ENCODE measurements at places on chromosomes 6 and 20. TPM values are rescaled to one million over a fixed set of nuclear protein-coding genes. Genes with fewer than 3 reads are reported as not detected.

The CARMIL1 gene
- polyA plus RNA-seq, result 11.0 TPM

The LBP gene
- polyA plus RNA-seq, result not detected

The HTR1E gene
- polyA plus RNA-seq, result not detected

The ITPR3 gene
- 70.2 TPM for polyA plus RNA-seq

The TUBB2B gene
- polyA plus RNA-seq, result 14.7 TPM

The KIAA0408 gene
- polyA plus RNA-seq, result 0.58 TPM

The NRN1 gene
- 0.51 TPM for polyA plus RNA-seq

The SOX4 gene
- polyA plus RNA-seq, result 3.9 TPM

The MAP1LC3A gene
- 23.8 TPM for polyA plus RNA-seq

The NKX2-2 gene
- not detected for polyA plus RNA-seq

The KIF6 gene
- polyA plus RNA-seq, result not detected

GRCh38 chr6:88114838-88115237 is 51.3 kb downstream of the CNR1 start:
- peak; percentile 38 for DNase-seq

GRCh38 chr6:2615251-2615650 is 135.5 kb downstream of the MYLK4 start:
- DNase-seq, result no peak

DNA sequence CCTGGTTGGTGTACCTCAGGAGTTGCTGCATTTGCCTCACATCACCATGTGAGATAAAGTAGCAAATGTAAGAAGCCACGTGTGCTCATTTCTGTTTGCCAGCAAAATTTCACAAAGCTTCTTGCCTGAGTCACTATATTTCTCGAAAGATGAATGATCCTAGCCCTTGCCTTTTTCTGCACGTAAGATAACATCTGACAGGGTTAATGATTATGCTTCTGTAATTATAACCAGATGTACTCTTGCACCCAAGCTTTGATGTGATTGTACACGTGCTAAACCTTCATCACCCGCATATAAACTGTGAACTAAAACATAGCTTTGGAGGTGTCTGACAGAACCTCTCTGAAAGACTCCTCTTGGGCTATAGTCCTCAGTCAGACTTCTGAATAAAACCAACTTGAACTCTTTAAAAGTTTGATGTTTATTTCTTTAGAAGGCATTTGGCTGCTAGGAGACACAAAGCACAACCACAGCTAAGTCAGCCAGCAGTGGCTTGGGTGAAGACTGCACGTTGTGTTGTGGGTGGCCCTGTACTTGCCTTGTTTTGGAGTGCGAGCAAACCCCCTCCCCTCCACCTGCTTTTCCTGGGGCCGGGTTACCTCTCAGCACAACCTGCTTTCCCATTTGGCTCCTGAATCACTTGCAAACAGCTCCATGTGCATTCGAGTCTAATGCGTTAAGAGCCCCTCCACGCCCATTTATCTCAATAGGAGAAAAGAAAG is 19.3 kb downstream of the PROKR2 start:
- DNase-seq, result no peak

- DNase-seq, result no peak
Observed at GRCh38 chr6:4383910-4384638, 248.7 kb upstream of the ECI2 start.

- no peak for DNase-seq
Observed at GRCh38 chr6:2556761-2557160, 194.0 kb downstream of the MYLK4 start.

DNA sequence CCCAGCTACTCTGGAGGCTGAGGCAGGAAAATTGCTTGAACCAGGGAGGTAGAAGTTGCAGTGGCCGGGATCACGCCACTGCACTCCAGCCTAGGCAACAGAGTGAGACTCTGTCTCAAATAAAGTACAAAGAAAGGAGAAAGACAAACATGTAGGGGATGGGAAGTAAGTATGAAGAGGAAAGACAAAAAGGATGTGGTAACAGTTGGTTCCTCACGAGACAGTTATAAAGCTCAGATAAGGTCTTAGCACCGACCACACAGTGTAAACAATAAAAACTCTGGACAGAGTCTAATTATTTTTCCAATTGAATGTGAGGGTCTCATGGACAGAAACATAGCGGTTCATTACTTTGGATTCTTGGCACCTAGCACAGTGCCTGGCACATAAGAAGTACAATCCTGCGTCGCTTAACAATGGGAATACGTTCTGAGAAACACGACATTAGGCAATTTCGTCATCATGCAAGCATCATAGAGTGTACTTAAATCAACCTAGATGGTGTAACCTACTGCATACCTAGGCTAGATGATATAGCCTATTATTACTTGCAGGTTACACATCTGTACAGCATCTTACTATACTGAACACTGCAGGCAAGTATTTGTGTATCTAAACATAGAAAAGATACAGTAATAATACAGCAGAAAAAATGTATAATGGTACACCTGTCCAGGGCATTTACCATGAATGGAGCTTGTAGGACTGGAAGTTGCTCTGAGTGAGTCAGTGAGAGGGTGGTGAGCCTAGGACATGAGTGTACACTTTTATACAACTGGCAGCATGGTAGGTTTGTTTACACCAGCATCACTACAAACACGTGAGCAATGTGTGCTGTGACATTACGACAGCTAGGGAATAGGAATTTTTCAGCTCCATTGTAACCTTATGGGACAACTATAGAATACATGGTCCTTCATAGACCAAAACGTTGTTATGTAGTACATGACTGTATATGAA is 38.2 kb downstream of the MBOAT1 start:
- peak; percentile 15 for DNase-seq

GRCh38 chr6:152977556-152977955 is 5.3 kb downstream of the FBXO5 start:
- DNase-seq, result no peak

DNA sequence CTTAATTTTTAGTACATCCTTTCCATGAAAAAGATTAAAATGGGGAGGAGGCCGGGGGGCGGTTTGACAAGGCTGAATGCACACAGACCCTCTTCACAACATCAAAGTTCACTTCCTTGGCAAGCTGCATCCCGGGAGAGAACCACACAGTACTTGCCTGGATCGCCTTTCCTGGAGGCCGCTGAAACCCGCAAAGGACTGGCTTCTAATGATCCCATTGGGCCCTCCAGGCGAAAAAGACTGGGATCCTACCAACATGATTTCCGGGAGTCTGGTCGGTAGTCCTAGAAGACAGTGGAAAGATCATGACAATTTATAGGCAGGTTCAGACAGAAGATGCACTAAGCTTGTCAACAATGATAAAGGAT is 60.2 kb downstream of the RIPOR2 start:
- DNase-seq, result no peak

- no peak for DNase-seq
Observed at GRCh38 chr6:9467741-9468140, 947.1 kb downstream of the TFAP2A start.

DNA sequence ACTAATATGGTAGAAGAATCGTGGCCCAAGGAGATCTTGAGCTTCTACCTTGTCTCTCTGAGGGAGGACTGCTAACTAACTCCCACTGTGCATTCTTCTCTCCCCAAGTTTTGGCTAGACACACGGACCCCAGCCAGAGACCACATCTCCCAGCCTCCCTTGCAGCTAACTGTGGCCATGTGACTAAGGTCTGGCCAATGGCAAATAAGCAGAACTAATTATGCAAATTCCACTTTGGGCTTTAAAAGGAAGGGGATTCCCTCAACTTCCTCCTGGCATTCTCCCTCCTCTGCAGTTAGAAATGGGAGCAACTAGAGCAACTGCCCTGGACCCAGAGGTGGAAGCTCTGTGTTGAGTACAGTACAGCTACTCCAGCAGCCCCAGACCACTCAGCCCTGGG is 15.4 kb downstream of the BPIFA2 start:
- no peak for DNase-seq

DNA sequence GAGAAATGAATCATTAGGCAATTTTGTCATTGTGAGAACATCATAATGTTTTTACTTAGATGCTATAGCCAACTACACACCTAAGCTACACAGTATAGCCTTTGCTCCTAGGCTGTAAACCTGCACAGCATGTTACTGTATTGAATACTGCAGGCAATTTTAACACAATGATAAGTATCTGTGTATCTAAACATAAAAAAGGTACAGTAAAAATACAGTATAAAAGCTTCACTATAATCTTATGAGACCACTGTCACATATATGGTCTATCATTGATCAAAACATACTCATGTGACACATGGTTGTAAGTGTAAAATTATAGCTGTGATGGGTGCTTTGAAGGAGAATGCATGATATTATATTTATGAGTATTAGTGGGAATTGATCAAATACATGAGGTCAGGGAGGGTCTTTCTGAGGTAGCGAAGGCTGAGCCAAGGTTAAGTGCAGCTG is 29.2 kb upstream of the CCN2 start:
- DNase-seq, result no peak

DNA sequence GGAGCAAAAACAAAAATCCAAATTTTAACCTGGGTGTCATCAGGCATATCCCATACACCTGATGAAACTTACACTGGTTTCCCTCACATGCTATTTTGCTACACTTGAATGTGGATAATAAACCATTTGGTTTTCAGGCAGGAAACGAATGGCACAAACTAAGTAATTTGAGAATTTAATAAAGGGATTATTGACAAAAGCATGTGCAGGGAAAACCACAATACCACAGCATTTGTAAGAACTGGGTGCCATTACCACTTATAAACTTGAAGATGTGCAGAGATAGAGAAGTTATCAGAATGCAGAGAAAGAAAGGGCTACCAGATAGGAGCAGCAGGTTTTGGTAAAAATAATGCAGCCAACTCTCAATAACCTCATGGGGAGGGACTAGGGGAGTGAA is 151.2 kb downstream of the RFX6 start:
- no peak for DNase-seq

DNA sequence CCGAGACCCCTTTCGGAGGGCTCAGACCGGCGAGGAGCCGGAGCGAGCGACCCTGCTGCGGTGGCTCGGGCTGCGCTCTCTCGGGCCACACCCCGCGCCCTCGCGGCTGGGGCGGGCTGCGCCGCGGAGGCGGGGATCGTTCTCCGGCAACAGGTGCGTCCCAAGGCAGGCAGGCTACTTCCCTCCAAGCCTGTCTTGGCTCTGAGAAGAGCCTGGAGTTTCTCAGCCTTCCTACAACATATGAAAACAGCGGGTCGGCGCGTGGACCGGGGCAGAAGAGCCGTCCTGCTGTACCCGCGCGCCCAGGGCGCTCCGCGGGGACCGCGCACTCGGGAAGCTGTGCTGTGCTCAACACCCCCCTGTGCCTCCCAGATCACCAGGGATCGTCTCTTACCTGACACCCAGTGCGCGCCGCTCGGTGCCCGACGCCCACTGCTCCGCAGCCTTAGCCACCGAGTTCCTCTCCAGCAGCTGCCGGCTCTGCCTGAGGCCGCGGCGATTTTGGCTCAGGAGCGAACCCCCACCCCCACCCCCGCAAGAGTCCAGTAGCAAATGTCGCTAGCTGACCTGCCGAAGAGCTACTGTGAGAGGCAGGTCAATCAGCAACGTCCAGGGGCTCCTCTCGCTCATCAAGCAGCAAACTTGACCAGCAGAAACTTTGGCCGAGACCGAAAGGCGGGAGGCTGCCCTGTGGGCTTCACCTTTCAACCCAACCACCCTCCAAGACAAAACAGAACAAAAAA is 3.7 kb upstream of the OLIG3 start:
- peak; percentile 61 for DNase-seq

- DNase-seq, result no peak
Observed at GRCh38 chr6:134920422-134920821, 29.5 kb downstream of the ALDH8A1 start.

- no peak for DNase-seq
Observed at GRCh38 chr20:23063168-23063567, 13.7 kb upstream of the THBD start.

- peak; percentile 53 for DNase-seq
Observed at GRCh38 chr20:53738945-53739798, 145.5 kb upstream of the ZNF217 start.

GRCh38 chr20:37416848-37417616 is 71.1 kb downstream of the SRC start:
- DNase-seq, result no peak

- DNase-seq, result peak; percentile 5
Observed at GRCh38 chr6:154604119-154604518, 93.6 kb upstream of the CNKSR3 start.

DNA sequence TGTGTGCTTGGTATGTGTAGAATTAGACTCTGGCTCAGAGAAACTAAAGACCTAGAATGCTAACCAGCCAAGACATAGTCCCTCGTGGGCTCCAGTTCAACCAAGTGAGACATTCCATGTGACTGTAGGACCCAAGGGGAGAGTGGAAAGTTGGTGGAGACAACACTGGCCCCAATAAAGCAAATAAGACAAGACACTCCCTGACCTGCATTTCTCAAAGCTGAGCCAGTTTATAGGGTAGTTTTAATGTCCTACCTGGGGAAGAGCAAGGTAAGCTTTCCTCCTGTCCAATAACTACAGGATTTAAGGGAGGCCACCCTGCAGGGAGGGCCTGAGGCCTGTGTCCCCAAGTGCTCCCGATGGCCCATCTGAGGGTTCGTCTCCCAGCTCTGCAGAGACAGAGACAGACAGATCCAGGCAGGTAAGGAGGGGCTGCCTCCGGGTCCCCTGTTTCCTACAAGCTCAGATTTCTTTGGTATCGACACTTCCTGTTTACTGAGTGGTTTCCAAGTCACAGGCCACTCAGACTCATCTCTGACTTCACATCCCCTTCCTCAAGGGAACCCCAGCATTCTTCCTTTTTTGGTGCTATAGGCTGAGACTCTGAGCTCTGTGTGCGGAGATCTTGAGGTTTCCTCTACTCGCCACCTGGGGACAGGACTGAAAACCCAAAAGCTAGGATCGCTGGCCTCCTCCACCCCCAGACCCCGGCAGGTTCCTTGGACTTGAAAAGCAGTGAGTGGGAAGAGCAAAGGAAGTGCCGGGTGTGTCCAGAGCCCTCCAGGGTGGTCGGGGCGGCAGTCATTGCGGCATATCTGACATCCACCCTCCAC is 92.4 kb downstream of the PRND start:
- DNase-seq, result peak; percentile 94

- no peak for DNase-seq
Observed at GRCh38 chr6:71072508-71072907, 115.6 kb upstream of the B3GAT2 start.

GRCh38 chr20:13684566-13685222 is 46.0 kb upstream of the TASP1 start:
- DNase-seq, result peak; percentile 64

- DNase-seq, result no peak
Observed at GRCh38 chr6:35038076-35038475, 103.1 kb downstream of the TCP11 start.

- peak; percentile 81 for DNase-seq
Observed at GRCh38 chr6:42104095-42104803, 38.2 kb downstream of the C6orf132 start.

DNA sequence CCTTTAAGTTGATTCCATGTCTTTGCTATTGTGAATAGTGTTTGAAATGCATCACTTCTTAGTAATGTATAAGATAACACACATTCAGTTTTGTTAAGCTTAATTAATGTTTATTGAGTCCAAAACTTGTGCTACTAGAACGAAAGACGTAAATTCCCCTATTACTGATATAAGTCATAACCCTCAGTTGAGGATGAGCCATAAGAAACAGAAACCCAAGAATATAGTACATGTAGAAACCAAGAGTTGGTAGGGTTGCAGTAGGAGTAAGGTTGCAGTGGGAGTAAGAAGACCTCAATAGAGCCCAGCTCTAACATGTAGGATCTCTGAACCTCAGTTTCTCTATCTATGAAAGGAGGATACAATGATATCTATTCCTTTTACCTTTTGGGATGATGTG is 19.3 kb downstream of the CITED2 start:
- no peak for DNase-seq

Measured in B cell (primary cell).